ENCODE measurements at places on chromosomes 5 and 9.

GRCh38 chr5:169571355-169571754 lies 12.2 kb upstream of the SPDL1 start:
- no peak for DNase-seq

GRCh38 chr5:142856269-142856782 lies 86.1 kb downstream of the ARHGAP26 start:
- DNase-seq: no peak

DNA sequence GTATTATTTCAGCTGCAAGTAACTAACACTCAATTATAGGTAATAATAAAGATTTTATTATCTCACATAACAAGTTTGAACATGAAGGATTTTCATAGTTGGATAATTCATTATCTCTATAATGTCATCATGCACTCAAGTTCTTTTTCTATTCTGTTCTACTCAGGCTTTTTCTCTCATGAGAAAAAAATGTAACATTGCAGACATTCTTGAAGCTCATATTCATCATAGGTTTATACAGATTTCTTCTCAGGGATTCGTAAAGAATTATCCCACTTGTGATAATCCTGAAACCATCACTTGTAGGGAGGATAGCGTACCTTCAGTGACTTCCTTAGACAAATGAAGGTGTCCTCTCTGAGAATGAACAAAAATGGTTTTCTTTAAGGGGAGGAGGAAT lies 150.3 kb downstream of the XRCC4 start:
- DNase-seq: peak; percentile 29

DNA sequence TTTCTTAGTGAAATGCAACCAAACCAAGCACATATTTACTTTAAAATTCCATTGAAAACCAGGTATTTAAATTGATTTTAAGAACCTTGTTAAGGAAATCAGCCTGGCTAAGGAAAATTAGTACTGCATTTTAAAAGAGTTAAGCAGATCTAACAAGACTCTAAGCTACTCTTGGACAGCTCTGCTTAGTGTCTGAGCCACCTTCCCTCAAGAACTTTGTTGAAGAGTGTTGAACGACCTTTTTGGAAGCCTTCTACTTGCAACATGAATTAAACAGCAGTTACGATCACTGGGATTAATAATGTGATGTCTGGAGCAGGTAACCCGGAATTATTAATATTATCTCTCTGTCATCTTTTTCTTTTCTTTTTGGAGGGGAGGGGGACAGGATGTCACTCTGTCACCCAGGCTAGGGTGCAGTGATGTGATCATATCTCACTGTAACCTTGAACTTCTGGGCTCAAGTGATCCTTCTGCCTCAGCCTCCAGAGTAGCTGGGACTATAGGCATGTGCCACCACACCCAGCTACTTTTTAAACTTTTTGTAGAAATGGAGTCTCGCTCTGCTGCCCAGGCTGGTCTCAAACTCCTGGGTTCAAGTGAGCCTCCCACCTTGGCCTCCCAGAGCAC lies 74.7 kb downstream of the ANKRD55 start:
- no peak for DNase-seq

GRCh38 chr9:120875954-120876841 lies 790 bp downstream of the PHF19 start:
- DNase-seq: peak; percentile 69

GRCh38 chr9:74570879-74571512 lies 73.9 kb downstream of the RORB start:
- peak; percentile 48 for DNase-seq

DNA sequence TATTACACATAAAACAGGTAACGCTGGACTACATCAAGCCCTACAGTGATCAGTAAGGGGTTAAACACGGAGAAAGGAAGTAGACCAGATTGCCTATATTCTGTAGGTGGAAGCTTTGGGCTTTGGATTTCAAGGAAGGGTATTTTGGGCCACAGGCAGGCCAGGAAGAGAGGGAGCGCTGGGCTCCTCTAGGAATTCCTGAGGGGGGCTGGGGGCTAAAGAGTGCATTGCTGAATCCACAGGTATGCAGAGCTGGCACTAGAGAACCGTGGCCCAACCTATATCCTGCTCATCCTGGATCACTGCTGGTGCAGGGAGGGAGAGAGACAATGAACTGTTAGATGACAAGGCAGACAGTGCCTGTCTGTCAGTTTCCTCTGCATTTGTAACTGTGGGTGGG lies 367.1 kb downstream of the CSNK1G3 start:
- no peak for DNase-seq

- no peak for DNase-seq
Measured at GRCh38 chr9:95815961-95816360, 59.5 kb upstream of the ERCC6L2 start.

Measured in bronchial epithelial cell (primary cell).